ENCODE measurements at places on chromosomes 1 and 21.
A peak's percentile ranks its signal among the peaks of the same experiment; 100 is the strongest.

DNA sequence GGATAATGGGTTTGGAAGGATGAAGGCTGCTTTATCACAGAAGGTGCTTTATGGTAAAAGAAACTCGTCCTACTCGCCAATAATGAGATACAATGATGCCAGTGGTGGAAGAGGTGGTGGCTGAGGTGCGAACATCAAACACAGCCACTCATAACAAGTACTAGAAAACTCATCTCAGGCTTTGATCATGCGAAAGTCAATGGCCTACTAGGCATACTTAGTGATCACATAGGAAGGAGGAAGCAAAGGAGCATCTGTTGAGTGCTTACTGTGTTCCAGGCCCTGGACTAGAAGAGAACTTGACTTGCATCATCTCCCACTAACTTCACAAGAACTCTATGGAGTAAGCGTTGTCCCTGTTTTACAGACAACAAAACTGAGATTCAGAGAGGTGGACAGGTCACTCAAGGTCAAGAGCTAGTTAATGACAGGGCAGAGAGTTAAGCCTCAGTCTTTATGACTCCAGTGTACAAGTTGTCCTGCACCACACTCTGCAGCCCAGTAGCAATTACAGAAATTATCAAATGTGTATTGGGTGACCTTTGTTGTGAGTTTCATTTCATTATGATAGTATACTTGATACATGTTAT lies 33.6 kb downstream of the RUNX1 start:
- DNase-seq, result no peak

DNA sequence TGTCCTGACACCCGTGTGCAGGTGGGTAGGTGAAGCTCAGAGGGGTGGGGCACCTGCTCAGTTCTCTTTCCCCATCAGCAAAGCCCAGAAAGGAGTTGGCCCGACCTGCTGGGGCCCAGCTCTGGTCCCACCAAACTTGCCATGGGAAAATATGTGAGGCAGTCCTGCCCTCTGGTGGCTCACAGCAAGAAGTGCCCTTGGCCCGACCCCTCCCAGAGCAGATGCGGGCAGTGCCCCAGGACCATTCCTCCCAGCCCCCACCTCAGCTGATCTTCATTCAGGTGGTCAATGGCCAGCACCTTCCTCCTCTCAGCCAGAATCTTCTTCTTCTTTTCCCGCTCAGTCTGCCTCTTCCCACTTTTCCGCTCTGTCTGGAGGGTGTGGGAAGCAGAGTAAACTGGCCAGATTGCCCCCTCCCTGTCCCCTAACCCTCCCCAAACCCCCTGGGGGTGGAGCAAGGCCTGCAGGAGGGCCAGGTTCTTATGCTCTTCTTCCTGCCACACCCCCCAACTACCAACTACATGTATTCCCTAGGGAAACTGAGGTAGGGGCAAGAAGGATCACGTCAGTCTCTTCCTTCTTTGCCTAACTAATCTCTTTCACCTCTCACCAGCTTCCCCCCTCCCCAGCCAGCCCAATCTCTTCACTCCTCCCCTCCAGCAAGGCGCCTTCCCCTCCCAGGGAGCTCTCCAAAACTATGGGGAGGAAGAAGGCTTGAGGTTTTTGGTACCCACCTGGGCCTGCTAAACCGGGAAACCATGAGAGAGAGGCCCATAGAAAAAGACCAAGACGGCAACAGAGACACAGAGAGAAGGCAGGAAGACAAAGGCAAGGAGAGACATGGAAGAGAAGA lies 15.6 kb downstream of the TNNT2 start:
- DNase-seq, result peak; percentile 39

DNA sequence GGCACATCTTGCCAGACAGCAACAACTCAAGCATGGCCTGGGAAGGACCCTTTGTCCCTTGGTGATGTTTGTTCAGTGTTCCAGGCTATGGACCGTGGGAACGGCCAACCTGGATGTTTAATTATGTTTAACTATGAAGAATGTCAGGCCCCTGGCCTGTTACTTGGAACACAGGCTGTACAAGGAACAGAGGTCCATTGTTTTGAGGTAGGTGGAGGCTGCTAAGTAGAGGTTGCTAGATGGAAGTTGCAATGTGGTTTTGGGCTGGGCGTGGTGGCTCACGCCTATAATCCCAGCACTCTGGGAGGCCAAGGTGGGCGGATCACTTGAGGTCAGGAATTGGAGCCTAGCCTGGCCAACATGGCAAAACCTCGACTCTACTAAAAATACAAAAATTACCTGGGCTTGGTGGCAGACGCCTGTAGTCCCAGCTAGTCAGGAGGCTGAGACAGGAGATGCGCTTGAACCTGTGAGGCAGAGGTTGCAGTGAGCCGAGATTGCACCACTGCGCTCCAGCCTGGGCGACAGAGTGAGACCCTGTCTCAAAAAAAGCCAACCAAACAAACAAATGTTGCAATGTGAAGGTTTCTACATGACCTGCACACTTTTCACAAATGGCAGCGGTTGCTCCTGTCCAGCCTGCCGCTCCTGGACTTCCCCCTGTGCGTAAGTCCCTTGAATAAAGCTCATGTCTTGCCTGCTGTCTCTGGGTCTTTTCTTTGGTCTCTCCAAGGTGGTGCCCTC lies 2.5 kb upstream of the LEFTY1 start:
- DNase-seq, result no peak

DNA sequence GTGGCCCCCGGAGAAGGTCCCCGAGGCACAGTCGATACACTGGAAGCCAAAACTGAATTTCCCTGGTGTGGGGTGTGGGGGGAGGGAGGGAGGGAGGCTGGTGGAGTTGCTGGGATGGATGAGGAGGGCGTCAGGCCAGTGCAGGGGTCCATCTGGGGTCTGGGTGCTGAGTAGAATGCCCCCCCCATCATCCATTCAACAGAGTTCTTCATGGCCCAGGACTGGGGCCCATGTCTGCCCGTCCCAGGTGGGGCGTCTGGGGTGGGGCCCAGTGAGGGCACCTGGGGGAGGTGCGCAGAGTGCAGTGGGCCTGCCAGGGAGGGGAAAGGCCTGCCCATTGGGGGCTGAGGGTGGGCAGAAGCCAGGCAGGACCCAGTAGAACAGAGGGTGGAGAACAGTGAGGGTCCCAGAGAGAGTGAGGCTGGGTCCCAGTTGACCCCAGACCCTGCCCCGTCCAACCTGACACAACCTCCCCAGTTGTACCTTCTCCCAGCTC lies 1.9 kb downstream of the TNFRSF18 start:
- DNase-seq, result no peak

DNA sequence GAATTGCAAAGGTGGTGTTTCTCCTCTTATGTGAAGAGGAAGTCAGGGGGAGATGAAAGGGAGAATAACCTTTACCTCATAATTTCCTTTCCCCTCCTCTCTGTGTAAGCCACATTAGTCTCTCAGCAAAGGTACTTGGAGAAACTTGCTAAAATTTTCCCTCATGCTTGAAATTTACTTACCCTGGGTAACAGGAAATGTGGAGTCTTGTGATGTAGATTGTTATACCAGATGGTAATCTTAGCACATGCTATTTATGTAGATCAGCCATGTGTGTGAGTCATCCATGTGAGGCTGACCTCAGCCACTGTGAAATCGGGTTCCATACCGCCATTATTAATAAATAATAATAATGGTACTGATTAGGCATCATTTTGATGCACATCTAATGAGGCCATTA lies 128.4 kb downstream of the TGFB2 start:
- DNase-seq, result no peak

DNA sequence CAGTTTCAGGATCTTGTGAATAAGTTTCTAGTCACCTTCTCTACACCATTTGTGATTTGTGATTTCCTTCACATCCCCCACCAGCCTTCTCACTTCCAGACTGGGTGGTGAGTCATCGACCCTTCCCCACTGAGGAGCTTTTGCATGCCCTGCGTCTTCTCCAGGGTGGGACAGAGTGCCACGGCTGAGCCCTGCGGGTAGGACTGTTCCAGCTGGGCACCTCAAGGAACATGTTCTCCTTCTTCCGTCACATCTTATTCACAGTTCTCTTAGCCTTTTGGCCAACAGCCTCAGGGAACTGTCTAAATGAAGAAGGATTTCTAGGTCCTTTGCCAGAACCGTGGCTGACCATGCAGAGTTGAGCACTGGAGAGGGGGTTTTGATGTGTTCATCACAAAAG lies 116.5 kb downstream of the TMEM53 start:
- no peak for DNase-seq

- no peak for DNase-seq
These were observed 62.8 kb downstream of the RGS13 start for GRCh38 chr1:192698731-192699130.

- no peak for DNase-seq
These were observed 11.1 kb downstream of the PTP4A2 start for GRCh38 chr1:31926853-31927660.

- no peak for DNase-seq
These were observed 59.6 kb downstream of the RNF187 start for GRCh38 chr1:228546541-228547463.

GRCh38 chr1:38898653-38899230 lies 17.4 kb upstream of the GJA9 start:
- no peak for DNase-seq

DNA sequence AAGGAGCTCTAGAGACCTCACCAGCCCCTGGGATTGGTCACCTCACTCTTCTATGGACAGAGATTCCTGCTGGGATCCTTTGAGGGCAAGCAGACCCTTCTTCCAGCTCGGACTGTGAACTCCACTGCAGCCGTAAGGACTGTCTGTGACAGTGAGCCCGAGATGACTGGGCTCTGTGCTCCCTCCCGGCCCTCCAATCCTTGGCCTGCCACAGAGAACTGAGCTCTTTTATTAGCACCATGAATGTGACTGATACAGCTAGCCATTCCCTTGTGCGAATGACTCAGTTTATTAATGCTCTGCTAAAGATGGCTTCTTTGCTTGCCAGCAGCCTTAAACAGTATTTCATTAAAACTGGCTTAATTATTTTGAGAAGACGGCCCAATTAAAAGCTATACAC lies 194.6 kb upstream of the LMO4 start:
- no peak for DNase-seq

DNA sequence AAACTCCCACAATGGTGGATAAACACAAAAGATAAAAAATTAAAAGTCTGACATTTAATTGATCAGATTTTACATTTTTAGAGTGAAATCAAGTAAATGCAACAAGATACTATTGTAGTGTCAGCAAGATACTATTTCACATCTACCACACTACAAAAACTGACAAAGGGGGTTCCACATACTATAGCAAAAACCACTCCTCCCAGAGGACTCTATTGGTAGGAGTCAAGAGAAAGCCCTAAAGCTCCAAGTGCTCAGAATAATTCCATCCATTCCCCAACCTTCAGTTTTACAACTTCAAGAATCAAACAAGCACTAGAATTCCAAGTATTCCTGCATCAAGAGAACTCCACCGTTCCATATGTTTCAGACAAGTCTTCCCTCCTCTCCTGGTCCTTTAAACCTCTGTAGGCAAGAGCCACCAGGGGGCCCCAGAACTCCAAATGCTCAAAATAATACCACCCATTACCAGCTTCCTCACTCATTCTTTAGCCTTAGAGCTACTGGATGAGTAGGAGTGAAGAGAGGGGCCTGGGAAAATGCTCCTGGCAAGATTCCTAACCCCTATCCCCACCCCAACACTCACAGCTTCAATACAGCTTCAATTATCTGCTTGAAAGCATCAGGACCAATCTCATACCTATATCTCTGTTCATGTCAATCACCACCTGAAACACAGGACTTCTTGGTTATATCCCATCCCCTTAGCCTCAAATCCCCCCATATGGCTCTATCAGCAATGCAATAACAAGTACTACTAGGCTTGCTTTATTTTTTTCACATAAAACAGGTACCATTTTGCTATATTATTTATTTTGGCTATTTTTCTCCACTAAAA lies 9.9 kb downstream of the TOR1AIP2 start:
- peak; percentile 66 for DNase-seq

DNA sequence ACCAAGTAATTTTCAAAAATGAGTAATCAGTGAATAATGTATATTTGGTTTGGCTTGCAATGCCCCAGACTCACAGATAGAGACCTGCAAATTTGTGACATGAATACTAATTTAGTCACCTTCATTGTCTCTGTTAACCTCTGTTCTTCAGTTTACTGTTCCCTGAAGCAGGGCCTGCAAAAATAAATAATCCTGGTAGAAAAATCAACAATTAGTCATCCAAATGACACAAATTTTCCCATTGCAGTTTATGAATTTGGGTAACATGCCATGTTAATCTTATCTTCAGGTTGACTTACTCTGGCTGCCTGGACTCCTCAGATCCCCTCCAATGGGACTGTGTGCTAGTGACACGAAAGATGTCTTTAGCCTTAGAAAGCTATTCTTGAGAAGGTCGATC lies 289.5 kb downstream of the PAPPA2 start:
- no peak for DNase-seq

DNA sequence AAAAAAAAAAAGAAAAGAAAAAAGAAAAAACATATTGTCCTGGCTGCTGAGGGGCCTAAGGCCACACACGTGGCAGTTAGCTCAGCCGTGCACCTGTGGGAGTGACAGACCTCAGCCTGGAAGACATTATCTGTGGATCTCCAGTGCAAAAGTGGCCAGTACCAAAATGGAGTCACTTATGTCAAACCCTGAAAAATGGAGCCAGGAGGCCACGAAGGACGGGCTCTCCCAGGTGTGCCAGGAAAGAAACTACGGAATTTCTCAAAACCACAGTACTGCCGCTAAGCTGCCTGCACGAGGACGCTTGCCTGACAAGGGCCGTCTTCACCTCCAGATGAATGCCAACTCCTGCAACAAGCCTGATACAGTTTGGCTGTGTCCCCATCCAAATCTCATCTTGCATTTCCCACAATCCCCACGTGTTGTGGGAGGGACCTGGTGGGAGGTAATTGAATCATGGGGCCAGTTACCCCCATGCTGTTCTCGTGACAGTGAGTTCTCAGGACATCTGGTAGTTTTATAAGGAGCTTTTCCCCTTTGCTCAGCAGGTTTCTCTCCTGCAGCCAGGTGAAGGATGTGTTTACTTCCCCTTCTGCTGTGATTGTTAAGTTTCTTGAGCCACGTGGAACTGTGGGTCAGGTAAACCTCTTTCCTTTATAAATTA lies 5.3 kb upstream of the MIB2 start:
- DNase-seq, result no peak

DNA sequence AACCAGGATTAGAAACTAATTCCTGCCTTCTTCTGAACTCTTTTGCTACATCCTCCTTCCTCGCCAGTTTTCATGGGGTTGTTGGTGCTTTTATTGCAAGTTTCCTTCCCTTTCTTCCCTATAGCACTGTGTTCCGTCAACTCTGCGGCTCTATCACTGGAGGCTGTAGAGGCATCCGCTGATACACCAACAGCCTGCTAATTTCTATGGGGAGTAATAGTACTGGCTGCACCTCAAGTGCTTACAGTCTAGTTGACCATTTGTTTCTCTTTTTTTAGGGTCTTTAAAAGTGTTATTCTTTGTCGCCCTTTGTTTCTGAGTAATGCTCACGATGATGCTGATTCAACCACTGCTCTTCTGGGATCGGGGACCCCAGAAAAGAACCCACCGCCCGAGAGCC lies 746 bp downstream of the MIS18A start:
- DNase-seq, result no peak

DNA sequence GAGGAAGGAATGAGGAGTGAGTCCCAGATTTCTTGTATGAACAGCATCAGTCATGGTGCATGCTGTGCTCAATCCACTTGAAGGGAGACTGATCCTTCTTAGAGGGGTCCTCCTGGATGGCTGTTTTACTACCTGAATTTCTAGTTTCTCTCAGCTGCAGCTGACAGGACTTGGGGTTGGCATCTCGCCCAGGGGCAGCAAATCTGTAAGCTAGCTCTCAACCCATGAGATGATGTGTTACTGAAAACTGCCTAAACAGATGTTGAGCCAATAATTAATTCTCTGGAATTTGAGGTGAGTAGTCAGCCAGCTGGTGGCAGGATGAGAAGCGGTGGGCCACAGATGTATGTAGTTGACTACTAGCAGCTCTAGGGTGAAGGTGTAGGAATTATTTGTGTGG lies 19.6 kb downstream of the BACH1 start:
- DNase-seq, result peak; percentile 96

- DNase-seq, result no peak
These were observed 1.0 kb upstream of the PIGV start for GRCh38 chr1:26786437-26787380.
